ENCODE measurements at places on chromosomes 6 and 20. TPM values are rescaled to one million over a fixed set of nuclear protein-coding genes. Genes with fewer than 3 reads are reported as not detected.

MYH7B gene
- 21.7 TPM for total RNA-seq

TAPBP gene
- 16.0 TPM for total RNA-seq

TGM3 gene
- total RNA-seq: 0.49 TPM

IL20RA gene
- total RNA-seq: 23.4 TPM

HLA-DOA gene
- total RNA-seq: 1.5 TPM

IRF4 gene
- 1.8 TPM for total RNA-seq

SAMD5 gene
- 2.2 TPM for total RNA-seq

KHDC1L gene
- total RNA-seq: 0.13 TPM

TNFRSF21 gene
- total RNA-seq: 10.2 TPM

TRIM40 gene
- total RNA-seq: not detected

MAS1 gene
- 0.09 TPM for total RNA-seq

C20orf204 gene
- 0.84 TPM for total RNA-seq

ANKRD66 gene
- total RNA-seq: 0.66 TPM

WFDC10B gene
- not detected for total RNA-seq

FAM83C gene
- total RNA-seq: not detected

GSTA2 gene
- not detected for total RNA-seq

CST4 gene
- total RNA-seq: not detected

TREML1 gene
- total RNA-seq: 0.18 TPM

FBXO30 gene
- total RNA-seq: 8.7 TPM

ROMO1 gene
- total RNA-seq: 186 TPM

SLC17A2 gene
- total RNA-seq: not detected

SLC35F1 gene
- 1.9 TPM for total RNA-seq

ZBTB12 gene
- total RNA-seq: 2.7 TPM

HAO1 gene
- not detected for total RNA-seq

SPATS1 gene
- total RNA-seq: not detected

FILIP1 gene
- total RNA-seq: 48.9 TPM

ABHD16B gene
- not detected for total RNA-seq

OPRL1 gene
- total RNA-seq: 0.93 TPM

PBOV1 gene
- total RNA-seq: not detected

PLEKHG1 gene
- total RNA-seq: 13.4 TPM

FOXF2 gene
- 0.22 TPM for total RNA-seq

SMOC2 gene
- total RNA-seq: 65.4 TPM

LZTS3 gene
- total RNA-seq: 2.2 TPM

HLA-DOB gene
- 0.09 TPM for total RNA-seq

GRM4 gene
- 1.1 TPM for total RNA-seq

HLA-DQB1 gene
- total RNA-seq: 3.8 TPM

ULBP1 gene
- total RNA-seq: 0.13 TPM

VSX1 gene
- total RNA-seq: not detected

GFOD1 gene
- 3.2 TPM for total RNA-seq

FHL5 gene
- 2.0 TPM for total RNA-seq

MYB gene
- total RNA-seq: 0.40 TPM

SLC16A10 gene
- 5.1 TPM for total RNA-seq

THEMIS gene
- not detected for total RNA-seq

ARFGEF3 gene
- 1.1 TPM for total RNA-seq

FAM162B gene
- total RNA-seq: 12.3 TPM

LGSN gene
- not detected for total RNA-seq

LAMA5 gene
- total RNA-seq: 30.9 TPM

PRDM1 gene
- total RNA-seq: 3.3 TPM

Measured in muscle of leg (tissue), 16 donors.